ENCODE measurements at places on chromosomes 7 and 10.

DNA sequence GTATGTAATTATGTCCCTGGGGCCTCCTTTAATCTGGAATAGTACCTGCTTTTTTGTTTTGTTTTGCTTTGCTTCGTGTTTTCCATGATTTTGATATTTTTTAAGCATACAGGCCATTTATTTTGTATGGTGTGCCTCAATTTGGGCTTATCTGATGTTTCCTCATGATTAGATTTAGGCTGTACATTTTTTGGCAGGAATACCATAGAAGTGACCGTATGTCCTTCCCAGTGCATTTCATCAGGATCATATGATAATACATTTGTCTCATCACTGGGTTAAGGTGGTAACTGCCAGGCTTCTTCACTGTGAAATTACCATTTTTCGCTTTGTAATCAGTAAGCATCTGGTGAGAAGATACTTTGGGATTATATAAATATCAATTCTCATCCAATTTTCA is 117.8 kb upstream of the SAMD8 start:
- DNase-seq = no peak

DNA sequence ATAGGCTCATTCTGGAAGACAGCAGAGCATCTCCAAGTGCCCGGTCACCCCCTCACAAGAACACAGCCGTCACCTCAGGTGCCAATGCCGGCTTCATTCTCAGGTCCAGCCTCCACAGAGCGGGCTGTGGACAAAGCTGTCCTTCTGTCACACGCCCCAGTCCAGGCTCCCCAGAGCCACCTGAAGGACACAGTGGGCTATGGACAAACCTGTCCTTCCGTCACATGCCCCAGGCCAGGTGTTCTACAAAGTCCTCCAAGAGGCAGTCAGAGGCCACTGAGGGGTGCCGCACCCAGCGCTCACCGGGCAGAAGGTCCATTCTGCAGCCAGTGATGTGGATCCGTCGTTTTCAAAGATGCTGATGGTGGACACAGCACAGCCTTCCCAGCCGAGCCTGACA is 173.2 kb upstream of the PPP2R2D start:
- no peak for DNase-seq

DNA sequence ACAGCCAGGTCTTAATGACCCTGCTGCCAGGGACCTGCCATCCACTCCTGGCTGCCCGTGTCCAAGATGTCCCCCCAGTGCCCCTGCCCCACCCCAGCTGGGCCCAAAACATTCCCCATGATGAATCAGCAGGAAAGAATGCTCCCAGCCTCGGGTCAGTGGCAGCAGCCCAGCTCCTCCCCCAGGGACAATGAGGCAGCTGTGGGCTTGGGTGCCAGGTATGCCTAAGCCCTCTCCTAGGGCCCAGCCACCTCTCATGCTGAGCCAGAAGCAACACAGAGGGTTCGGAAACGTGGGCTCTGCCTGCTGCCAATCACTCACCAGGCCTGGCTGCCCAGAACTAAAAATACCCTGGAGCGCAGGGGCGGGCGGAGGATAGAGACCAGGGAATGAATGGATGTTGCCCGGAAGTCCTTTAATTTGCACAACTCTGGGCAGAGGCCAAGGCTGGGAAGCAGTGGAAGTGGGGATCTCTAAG is 1.5 kb upstream of the LOXL4 start:
- no peak for DNase-seq

- DNase-seq = no peak
Measured at GRCh38 chr10:76559892-76560220, 1077.8 kb downstream of the KCNMA1 start.

GRCh38 chr7:110677405-110677804 is 413.5 kb upstream of the LRRN3 start:
- no peak for DNase-seq

DNA sequence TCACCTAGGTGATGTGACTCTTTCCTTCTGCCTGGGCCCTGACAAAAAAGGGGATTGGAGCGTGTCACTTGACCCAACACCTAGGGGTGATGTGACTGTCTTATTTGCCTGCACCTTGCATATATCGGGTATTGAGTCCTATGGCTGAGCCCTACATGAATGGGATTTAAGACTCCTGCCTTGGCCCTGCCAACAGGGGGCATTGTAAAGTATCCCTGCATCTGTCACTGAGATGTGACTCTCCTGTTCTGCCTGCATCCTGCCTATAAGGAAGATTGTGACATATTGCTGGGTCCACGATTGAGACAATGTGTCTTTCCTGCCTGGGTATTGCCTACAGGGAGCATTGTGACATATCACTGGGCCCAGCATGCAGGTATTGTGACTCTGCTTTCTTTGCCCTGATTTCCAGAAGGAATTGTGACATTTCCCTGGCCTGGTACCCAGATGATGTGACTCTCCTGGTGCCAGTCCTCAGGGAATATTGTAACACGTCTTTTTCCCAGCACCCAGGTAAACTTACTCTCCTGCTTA is 14.2 kb upstream of the ZNF107 start:
- DNase-seq = no peak

- no peak for DNase-seq
Measured at GRCh38 chr7:144818511-144818910, 17.3 kb downstream of the TPK1 start.

Data from mesothelial cell of epicardium (in vitro differentiated cells).